COR-L47 (cell line): ENCODE measurements at places on chromosomes 4 and X.

GRCh38 chr4:158253350-158253980 lies 43.2 kb downstream of the TMEM144 start:
- peak; percentile 81 for DNase-seq

GRCh38 chr4:48141048-48141447 lies 7.0 kb upstream of the TXK start:
- DNase-seq: peak; percentile 33

DNA sequence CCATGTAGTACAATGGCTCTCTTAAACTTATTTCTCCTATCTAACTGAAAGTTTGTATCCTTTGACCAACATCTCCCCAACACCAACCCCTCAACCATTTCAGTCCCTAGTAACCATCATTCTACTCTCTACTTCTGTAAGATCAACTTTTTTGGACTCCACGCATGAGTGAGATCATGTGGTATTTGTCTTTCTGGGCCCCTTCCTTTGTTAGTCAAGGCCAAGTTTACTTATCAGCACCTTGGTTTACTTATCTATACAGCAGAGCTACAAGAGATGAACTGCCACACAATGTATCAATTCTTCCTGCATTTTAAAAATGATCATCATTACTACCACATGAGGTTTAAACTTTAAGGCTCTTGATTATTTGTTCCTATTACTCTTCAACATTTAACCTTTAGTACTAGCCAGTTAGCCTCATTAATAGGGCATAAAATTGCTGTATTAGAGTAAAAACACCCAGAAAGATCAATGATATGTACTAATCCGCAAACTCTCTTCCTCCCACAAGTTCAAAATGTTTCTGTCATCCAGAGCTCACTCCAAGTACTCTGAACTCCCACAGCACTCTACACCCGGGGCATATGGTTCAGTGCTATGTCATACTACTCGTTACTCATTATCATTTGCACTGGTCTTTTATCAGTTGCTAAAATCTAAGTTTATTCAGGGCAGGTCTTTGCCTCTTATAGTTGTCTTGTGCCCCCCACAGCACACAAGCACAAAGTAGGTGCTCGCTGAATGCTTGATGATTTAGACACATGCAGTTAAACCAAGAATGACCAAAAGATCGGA lies 145.7 kb upstream of the ADAMTS3 start:
- no peak for DNase-seq

GRCh38 chr4:46196086-46196485 lies 72.2 kb upstream of the GABRG1 start:
- no peak for DNase-seq

GRCh38 chrX:46226422-46226821 lies 318.8 kb downstream of the ZNF674 start:
- no peak for DNase-seq

DNA sequence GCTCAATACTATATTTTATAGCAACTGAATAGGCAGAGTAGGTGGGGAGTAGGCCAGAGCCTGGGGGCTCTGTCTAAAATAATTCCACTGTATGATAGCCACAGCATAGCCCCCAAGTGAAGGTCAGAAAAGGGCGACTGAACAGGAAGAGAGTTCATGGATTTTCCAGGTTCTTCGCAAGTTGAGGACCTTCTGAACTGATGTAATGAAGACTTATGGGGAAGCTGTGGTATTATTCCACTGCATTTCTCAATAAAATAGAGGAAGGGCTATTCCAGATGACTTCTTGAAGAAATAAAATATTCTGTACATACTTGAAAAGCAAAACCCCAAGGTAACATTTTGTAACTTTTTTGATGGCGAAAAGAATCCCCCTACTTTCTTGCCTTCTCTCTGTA lies 231.4 kb upstream of the GPC4 start:
- no peak for DNase-seq

DNA sequence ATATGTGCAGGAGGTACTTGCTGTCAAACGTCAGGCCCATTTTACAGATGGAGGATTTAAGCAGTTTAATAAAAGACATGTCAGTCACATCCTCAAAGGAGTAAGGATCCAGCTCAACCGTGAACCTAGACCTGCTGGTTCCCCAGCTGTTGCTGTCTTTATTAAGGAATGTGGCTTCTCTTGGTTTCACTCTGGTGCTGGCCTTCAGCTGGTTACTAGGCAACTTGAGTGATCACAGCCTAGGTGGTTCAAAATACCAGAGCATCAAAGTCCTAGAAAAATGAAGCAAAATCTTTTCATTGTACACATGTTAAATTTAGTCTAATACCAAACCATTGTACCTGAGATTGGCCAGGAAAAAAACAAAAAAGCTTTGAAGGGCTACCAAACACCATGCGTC lies 32.7 kb upstream of the GLRA2 start:
- DNase-seq: no peak

- no peak for DNase-seq
Measured at GRCh38 chr4:114813961-114814360, 215.4 kb downstream of the UGT8 start.

GRCh38 chrX:108914791-108915190 lies 178.4 kb upstream of the IRS4 start:
- no peak for DNase-seq

GRCh38 chr4:84269536-84270044 lies 229.5 kb downstream of the NKX6-1 start:
- DNase-seq: no peak

DNA sequence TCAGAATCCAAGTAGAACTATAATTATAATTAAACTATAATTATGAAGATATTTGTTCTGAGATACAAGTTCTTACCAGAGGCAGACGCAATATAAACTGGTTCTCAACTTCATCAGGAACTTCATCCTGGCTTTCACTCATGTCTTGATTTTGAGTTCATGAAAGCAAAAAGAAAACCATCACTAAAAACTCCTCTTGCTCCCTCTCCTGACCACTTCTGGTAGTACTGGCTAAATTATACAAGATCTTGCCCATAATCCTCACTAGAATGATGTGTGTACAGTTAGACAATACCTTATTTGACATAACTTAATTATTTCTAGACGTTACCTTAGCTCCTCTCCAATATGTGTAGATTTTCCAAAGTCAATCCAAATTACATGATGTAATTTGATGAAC lies 3.7 kb downstream of the TAF7L start:
- DNase-seq: peak; percentile 2

- no peak for DNase-seq
Measured at GRCh38 chr4:176549161-176549865, 229.5 kb downstream of the SPCS3 start.

DNA sequence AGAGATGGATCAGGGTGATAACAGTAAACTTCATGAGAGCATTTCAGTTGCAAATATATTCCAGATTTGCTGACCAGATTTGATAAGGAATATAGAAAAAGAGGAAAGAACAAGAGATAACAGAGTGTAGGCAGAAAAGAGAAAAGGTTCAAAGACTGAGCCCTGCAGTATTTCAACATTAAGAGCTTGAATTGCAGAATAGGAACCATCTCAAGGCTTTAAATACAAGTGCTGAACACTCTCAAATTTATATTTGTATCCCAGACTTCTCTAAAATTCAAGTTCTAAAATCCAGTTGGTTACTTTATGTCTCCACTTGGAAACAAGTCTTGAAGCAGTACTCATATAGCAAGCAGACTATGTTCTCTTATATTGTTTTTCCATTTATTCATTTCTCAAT lies 9.7 kb upstream of the MYOZ2 start:
- DNase-seq: no peak

DNA sequence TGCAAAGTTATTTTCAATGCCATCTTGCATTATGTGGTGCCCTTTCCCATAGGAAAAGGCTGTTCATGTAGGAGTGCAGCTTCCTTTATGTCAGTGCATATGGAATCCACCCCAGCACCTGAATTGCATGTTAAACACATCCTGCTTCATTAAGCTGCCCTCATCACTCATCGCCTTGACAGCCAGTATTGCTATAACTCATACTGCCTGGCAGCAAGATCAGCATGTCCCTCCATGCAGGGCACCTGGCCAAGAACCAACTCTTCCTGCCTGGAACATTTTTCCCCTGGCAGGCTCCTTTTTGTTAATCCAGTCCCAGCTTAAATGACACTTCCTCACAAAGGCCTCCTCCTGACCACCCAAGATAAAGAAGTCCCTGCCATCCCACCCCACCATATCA lies 23.5 kb upstream of the CA5B start:
- peak; percentile 8 for DNase-seq

GRCh38 chr4:40000711-40001110 lies 23.0 kb upstream of the PDS5A start:
- DNase-seq: no peak

DNA sequence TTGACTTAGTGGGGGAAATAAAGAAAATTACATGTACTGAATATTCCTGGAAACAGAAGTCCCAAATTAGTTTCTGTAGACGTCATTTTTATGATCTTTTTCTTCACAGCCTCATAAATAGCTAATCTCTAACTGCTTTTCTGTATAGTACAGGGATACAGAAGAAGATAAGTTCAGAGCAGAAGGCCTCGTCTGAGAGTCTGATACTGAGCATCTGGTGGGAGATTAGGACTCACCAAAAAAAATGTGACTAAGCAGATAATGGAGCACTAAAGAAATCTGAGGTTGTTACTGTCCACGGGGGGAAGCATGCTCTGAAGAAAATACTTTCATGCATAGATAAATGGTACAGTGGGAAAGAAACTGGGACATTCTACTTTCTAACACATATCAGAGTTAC lies 115.3 kb upstream of the TRPC5 start:
- no peak for DNase-seq

DNA sequence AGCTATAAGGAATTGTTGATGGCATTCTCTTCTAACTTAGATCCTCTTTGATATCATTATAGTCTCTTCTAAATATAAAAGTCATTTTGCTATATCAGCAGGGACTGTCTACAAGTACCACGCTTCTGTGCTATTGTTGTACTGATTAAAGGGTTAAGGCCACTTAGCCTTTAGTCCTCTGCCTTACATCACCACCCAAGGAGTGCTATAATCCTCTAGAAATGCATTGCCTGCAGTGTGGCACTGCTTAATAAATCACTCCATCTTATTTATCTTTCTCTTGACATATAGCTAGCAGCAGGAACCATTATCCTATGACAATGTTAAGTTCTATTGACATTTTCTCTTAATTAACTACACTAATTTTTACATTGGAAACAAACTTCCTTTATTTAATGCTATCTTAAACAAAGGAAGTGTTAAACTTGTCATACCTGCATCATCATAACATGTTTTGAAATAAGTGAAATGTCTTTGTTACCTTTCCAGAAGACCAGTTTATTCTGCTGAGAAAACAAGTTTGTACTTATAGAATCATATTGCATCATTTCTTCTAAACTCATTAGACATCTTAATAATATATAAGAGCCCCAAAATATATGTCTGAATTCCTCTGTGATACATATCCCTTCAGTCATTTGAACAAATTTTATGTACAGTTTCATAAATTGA lies 360.9 kb upstream of the ATOH1 start:
- DNase-seq: no peak

DNA sequence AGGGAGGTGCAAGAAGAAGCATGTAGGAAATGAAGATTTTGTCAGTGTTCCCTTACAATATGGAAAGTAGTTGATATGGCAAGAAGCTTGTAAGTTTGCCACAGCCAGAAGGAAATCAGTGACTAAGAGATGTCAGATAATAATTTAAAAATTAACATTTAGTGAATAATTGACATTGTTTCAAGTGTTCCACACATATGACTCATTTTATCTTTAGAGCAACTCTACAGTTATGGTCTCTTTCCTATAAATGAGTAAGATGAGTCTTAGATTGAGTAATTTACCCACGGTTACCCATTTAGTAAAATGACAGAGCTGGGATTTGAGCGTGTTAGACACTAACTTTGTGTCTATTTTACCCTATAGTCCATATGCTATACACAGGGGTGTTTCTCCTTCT lies 300.3 kb upstream of the IRS4 start:
- DNase-seq: no peak

DNA sequence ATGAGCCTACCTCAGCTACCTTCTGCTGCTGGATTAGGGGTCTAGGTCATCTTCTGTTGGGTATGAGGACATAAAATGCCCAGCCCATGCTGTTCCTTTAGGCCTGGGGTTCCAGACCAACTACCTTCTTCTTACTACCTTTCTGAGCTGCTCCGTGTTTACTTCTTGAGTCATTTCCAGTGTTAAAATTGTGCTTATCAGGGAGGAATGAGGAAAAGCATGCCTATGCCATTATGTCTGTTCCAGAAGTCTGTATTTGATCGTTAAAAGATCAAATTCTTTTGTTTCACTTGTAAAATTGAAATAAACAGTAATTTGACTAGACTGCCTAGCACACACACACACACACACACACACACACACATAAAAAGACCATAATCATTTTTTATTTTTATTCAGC lies 1912.7 kb upstream of the TENM3 start:
- DNase-seq: no peak

- peak; percentile 19 for DNase-seq
Measured at GRCh38 chrX:108399418-108400165, 38.6 kb downstream of the COL4A6 start.

DNA sequence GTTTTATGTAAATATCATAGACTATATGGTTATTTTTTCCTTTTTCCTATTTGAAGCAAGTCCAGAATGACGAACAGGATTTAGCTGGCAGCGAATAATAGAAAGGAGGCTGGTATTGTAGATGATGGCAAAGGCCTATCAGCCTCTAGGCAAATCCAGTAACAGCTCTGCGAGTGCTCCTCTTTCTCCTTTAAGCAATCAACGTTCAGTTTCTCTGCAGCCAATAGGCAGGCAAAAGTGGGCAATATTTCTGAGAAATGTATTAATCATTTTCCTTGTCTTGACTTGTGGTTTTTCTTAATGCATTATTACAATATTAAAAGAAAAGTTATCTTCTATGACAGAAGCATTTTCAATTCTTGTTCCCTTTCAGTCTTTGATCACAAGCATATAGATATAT lies 183.3 kb downstream of the SH3KBP1 start:
- DNase-seq: no peak
